KBM-7 (cell line): ENCODE measurements at places on chromosomes 2 and 18.

GRCh38 chr2:188130317-188130716, 161.4 kb upstream of the GULP1 start:
- DNase-seq = no peak

DNA sequence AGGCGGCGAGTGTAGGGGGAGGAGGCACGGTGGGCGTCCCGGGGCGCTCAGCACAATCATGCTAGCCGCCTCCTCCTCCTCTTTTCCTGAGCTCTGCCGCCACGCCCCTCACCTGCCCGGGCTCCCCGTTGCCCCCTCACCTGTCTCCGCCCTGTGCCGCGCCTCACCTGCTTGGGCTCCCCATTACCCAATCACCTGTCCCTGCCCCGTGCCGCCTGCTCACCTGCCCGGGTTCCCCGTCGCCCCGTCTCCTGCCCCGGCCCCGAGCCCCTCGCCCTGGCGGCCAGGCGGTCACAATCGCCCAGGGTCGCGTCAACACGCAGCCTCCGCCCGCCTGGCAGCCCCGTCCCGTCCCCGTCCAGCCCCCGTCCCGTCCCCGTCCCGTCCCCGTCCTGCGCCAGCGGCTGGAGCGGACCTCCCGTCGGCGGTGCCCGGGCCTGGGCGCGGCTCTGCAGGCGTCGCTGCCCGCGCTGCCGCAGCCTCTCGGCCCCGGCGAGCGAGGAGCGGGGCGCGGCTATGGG, at the start of gene DCDC2C:
DCDC2C (plus strand) TSS at position 340 of the 521 bp plus-strand sequence; CDS start at position 517, 177 bp downstream.
- DNase-seq = no peak

- DNase-seq = no peak
These were observed 1201.8 kb upstream of the CDH2 start for GRCh38 chr18:29378651-29379136.

- DNase-seq = no peak
These were observed 59.6 kb downstream of the NCK2 start for GRCh38 chr2:105804266-105804665.

- DNase-seq = no peak
These were observed 69.4 kb upstream of the POMC start for GRCh38 chr2:25237764-25238163.

DNA sequence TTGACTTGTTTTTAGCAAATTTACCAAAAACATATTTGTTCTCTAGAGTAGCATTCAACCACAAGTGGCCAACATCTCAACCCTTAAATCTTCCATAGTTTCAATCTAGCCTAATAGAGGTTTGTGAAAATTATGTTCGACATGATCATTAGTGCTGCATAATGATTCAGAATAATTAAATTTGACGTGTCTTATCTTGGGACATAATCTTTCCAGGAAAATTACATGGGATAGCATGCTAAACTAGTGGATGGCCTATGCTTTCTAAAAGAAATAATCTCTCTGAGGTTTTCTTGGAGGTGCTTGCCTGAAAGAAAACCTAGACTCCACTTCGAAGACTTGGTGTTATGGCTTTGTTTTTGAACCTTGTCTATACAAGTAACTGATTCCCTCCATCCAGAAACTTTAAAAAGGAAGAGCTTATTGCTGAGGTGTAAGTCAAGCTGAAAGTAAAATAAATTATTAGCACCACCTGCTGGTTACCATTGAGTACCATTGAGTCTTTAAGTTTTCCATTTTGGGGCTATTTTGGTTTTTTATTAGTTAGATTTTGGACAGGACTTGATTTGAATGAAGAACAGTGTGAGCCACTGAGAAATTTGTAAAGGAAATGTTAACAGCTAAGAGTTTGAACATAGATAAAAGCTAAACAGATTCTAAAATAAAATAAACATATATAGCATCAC, 32.7 kb downstream of the COX7A2L start:
- peak; percentile 51 for DNase-seq

- no peak for DNase-seq
These were observed 122.9 kb upstream of the ITGA4 start for GRCh38 chr2:181334158-181334826.

DNA sequence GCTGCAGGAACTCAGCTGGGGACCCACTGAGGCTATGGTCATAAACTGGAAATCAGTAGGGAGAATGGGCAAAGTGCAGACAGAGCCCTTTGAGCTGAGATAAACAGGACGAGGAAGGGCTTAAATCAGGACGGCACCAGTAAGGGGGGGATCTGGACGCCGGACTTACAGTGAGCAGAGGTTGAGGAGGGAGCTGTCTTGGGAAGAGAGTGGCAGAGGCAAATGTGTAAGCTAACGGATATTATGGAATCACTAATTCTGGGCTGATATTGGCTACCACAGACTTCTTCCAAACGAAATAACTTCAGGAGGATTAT, 539 bp downstream of the CYP27A1 start:
- DNase-seq = no peak

- no peak for DNase-seq
These were observed 26.3 kb upstream of the NPC1 start for GRCh38 chr18:23612434-23613090.

DNA sequence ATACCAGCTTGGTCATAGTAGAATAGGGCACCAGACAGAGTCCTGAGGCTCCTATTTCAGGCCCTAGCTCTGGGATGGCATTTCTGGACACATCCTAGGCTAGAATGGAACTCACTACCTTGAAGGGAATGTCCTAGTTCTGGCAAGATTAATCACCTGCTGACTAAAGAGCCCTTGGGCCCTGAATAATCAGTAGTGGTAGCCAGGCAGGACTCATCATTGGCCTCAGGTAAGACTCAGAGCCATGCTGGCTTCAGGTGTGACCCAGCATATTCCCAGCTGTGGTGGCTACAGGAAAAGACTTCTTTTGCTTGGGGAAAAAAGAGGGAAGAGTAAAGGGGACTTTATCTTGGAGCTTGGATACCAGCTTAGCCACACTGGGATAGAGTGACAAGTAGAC, 131.0 kb upstream of the SRD5A2 start:
- DNase-seq = no peak

DNA sequence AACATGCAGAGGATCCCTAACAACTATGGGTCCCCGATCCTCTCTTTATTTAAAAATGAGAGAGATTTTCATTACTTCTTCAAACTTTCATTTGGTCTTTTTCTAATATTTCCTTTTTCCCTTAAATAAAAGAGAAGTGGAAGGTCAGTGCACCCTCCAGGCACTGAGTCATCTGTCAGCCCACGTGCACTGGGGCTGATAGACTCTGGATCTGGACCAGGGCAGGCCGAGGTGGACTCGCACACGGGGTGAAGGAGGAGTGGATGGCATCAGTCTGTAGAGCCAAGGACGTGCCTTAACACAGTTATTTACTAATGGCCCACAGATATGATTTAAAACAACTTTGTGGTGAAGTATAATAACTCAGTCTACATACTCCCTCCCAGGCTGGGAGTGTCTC, 214.4 kb upstream of the TMEM200C start:
- DNase-seq = no peak
